ENCODE measurements at places on chromosomes 5 and 9.
A peak's percentile ranks its signal among the peaks of the same experiment; 100 is the strongest.

GRCh38 chr5:111254613-111255012 lies 30.4 kb downstream of the CAMK4 start:
- peaks cover 70% of the 10 kb centered on the region for H3K4me1 ChIP-seq
- no peaks in the 10 kb centered on the region for H3K27me3 ChIP-seq
- DNase-seq, result peak; percentile 41
- H3K27ac ChIP-seq, result peak overlapping the region; percentile 97

DNA sequence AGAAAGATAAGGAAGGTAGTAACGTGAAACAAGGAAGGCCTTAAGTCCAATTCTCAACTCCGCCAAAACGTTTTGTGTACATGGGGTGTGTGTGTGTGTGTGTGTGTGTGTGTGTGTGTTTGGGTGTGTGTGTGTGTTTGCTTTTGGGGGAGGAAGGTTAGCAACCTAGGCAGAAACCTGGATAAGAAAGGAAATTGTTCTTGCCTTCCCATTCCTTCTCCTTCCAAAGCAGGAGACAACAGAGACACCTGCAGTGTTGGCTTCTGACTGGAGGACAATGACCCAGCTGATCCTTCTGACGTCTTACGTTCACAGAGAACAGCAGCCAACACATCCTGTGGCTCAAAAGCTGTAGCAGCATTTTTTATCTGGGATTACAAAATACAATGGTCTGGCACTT lies 4.1 kb upstream of the CCNG1 start:
- peaks cover 15% of the 10 kb centered on the region for H3K27me3 ChIP-seq
- peaks cover 16% of the 10 kb centered on the region for H3K4me1 ChIP-seq
- H3K36me3 ChIP-seq, result peaks cover 7% of the 10 kb centered on the region
- H3K4me3 ChIP-seq, result no peak overlapping the region

DNA sequence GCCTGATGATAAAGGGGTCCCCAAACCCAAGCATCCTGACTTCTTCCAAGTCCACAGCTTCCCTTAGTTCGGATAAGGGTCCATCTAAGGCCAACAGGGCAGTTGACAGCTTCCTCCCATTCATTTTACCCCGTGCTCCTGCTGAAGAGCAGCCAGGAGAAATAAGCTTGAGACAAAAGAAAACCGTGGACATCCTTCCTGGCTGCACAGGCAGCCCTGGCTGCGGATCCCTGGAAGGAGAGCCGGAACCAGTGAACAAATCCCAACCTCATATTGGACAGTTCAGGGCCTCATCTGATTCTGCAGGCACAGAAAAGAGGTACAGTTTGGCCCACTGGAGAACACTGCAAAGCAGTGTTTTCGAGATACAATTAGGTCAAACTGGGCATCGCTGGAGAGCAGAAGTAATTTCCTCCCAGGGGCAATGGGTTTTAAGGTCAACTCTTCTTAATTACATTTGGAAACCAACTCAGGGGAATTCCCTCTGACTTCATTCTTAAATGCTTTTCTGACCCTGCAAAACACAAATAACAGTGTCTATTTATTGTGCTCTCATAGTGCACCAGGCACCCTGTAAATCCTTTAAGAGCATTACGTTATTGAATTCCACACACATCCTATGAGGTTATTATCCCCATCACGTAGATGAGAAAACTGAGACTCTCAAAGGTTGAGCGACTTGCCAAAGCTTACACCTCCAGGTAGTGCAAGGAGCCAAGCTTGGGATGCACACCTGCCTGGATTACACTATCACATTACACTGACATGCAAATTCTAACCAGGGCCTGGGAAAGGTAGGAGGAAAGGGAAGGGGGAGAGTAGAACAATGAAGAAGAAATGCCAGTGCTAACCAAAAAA lies 21.2 kb downstream of the ADAM19 start:
- H3K36me3 ChIP-seq, result peaks cover 95% of the 10 kb centered on the region
- peaks cover 72% of the 10 kb centered on the region for H3K4me1 ChIP-seq
- H3K27me3 ChIP-seq, result no peaks in the 10 kb centered on the region
- DNase-seq, result no peak
- no peak overlapping the region for H3K4me3 ChIP-seq

DNA sequence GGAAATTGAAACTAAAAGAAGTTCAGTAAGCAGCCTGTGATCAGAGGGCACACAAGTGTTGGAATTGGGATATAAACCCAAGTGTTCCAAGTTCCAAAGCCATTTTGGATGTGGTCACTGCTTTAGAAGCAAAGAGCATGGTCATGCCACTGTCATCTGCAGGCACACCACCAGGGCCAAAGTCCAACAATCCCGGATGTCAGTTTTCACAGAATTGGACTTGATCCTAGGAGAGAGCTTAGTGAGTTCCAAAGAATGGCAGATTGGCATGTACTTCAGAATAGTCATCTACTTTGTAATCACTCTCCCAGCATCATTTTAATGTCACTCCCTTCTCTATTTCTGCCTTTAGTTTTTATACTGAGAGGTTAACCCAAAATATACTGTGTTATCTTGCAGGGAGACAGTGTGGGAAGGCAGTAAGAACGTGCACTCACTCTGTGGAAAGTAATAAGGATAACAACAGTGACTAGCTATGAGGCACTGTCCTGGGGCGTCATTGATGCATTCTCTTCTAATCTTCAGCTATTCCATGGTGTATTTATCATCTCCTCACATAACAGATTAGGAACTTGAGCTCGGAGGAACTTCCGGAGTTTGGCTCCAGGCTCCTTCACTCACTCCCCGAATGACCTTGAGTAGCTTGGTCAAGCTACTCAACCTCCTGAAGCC lies 388.0 kb downstream of the ACTL7B start:
- no peak overlapping the region for H3K4me3 ChIP-seq
- no peak overlapping the region for H3K27ac ChIP-seq
- H3K36me3 ChIP-seq, result no peaks in the 10 kb centered on the region
- H3K4me1 ChIP-seq, result no peaks in the 10 kb centered on the region
- no peak for DNase-seq

DNA sequence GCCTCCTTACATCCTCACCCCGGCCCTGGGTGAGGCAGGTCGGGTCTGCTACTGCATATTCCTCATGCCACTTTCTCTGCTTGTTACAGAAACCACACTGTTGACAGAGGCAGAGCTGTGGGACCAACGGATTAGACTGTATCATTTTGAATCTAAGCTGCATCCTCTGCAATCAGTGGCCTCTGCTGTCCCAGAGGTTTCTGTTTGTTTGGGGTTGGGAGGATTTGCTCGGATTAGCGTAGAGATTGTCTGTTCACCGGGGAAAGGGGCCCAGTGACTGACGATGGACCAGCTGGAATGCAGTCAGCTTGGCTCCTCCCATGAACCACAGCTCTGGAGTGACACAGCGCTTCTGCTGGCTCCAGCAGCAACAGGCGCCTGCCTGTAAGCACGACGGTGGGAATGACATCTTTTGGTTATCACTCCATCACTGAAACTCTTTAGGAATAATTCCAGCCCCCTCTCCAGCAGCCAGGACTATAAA lies 37.3 kb upstream of the ADRA1B start:
- no peaks in the 10 kb centered on the region for H3K36me3 ChIP-seq
- DNase-seq, result no peak
- H3K27ac ChIP-seq, result no peak overlapping the region
- peaks cover 11% of the 10 kb centered on the region for H3K27me3 ChIP-seq
- H3K4me3 ChIP-seq, result no peak overlapping the region
- peaks cover 2% of the 10 kb centered on the region for H3K4me1 ChIP-seq

- peaks cover 45% of the 10 kb centered on the region for H3K27me3 ChIP-seq
- H3K27ac ChIP-seq, result no peak overlapping the region
- DNase-seq, result no peak
Measured at GRCh38 chr5:140083120-140083519, 30.8 kb upstream of the PURA start.

All from activated T-helper 2 cell treated with anti-CD3 and anti-CD28 coated beads, Interferon-gamma antibody, Interleukin-2, Interleukin-4, amounts not matched to agents 10 μg/mL and 5 μg/mL and 100 μg/mL, durations not matched to agents 14 hours and 24 hours and 36 hours (primary cell).